GM12864 (cell line): ENCODE measurements at places on chromosomes 11 and 22.
A peak's percentile ranks its signal among the peaks of the same experiment; 100 is the strongest.

- no peak for DNase-seq
Measured at GRCh38 chr22:30826670-30827355, 132.1 kb downstream of the OSBP2 start.

GRCh38 chr22:44411226-44412135, 86.6 kb downstream of the RTL6 start:
- DNase-seq, result no peak

DNA sequence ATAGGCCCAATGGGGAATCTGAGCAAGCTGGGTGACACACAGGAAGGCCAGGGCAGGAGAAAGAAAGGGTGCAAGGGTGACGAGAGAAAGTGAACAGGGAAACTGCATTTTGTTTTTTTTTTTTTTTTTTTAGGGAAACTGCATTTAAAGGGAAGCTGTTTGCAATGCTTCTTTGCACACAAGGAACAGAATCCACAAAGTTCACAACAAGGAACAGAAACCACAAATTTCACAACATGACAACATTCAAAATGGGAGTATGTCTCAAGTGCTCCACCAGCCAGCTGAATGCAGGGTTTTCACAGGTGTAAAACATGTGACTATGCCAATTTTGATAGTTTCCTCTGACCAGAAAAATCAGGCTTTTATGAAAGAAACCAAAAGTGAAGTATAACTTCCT, 6.8 kb upstream of the PLAAT3 start:
- DNase-seq, result no peak

DNA sequence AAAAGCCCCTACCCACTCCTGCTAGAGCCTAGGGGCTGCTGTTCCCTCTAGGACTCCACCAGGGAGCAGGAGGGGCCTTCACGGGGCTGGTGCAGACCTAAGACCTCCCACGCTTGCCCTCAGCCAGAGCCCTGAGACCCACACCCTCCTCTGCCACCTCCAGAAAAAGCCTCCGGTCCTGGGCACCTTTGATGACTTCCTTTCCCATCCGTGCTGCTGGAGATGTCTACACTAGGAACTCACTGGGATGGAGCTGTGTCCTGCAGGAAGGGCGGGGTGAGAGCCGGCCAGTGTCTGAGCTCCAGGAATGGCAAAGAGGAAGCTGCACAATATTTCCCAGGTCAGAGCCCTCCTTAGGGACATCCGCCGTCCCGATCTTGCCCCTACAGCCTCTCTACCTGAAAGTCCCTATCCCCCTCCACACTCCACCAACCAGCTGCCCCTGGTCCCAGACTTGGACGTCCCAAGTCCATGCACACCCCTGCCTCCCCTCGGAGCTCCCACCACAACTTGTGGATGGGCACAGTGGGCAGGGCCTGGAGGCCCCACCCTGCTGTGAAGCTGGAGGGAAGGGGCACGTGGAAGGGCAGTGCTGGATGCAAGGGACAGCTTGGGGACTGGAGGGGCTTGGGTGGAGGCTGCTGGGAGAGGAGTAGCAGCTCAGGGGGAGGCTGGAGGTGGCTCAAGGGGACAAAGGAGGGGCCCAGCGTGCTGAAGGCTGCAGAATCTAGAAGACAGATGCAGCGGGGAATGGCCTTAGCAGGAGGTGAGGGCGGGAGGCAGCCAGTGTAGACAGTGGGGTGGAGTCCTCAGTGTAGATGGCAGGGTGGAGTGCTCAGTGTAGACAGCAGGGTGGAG, 13.5 kb upstream of the LRP5 start:
- no peak for DNase-seq

DNA sequence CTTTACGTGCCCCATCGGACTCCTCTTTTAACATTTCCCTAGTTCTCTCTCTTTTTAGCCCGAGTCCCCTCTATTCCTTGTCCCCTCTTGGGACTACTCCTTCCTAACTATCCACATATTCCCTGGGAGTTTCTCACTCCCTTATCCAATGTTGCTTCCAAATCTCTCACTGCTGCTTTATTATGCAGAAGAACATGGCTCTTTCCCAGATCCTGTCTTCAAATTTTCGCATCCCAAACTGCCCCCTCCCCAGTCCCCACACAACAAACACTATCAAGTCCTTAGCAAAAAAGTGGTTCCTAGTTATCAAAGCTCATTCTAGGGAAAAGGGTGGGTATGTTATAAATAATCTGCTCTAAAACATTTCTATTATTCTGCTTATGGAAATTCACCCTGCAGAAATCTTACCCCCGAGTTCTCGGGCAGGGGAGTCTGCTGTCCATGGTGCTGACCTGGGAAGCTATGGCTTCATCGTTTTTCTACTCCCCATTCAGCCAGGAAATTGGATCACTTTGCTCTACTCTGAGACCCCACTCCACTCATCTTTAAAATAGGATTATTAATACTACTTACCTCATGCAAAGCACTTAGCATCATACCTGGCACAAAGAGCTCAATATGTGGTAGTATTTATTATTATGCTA, 393.5 kb downstream of the BUD13 start:
- DNase-seq, result no peak

- DNase-seq, result no peak
Measured at GRCh38 chr11:3226846-3227567, 5.2 kb downstream of the MRGPRE start.

DNA sequence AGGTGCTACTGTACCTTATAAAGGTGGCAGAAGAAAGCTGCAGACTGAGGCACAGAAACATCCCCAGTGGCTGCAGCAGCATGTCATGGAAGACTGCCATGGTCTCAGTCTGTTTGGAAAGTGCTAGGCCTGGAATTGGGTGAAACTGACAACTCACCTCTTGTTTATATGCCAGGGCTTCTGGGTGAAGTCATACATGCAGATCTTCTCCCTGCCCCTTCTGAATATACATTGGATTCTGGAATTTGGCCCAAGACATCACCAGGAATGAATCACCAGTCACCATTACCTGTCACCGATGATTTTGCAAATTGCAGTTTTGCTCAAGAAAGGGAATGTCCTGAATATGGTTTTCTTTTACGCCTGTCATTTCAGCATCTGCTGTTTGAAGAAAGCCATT, at the start of gene PLET1:
Gene PLET1 (minus strand): TSS at position 371 of the 400 bp plus-strand sequence. CDS start 271 bp downstream, at position 100.
- DNase-seq, result no peak

DNA sequence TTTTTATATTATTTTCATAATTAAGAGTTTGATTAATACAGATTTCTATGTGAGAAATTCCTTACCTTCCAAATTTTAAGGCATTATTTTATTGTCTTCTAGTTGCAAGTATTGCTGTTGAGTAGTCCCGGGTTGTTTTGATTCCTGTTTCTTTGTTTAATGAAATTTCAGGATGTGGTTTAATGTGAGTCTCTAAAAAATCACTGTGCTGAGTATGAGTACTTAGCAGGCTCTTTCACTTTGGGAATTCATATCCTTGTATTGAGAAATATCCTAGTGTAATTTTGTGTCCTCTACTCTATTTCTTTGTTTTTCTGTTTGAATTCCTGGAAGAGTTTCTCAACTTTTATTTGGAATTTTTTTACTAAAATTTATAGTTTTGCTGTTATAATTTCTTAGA, 113.2 kb downstream of the TMEM135 start:
- DNase-seq, result no peak

DNA sequence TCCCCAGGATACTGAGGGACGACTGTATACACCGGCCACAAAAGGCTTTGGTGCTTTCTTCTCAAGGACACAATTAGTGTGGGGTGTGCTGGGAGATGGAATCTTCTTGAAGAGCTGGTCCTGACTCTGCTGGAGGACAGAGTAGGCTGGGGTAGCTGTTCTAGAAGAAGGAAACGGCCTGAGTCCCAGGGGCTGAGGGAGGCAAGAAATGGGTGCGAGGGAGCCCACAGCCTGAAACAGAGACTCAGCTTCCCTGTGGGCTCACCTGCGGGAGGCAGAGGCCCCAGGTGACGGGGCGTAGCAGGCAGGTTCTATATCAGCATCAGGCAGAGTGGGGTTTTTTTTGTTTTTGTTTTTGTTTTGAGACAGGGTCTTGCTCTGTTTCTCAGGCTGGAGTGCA, 36.6 kb downstream of the PARVG start:
- no peak for DNase-seq

GRCh38 chr11:112625814-112626213, 335.4 kb upstream of the NCAM1 start:
- DNase-seq, result no peak

GRCh38 chr11:33893711-33894397, 2.0 kb upstream of the LMO2 start:
- peak; percentile 93 for DNase-seq

GRCh38 chr11:96317571-96317970, 25.4 kb downstream of the MAML2 start:
- DNase-seq, result no peak

- no peak for DNase-seq
Measured at GRCh38 chr22:17260298-17260697, 41.1 kb upstream of the ADA2 start.

GRCh38 chr22:36212901-36213300, 11.3 kb upstream of the APOL4 start:
- no peak for DNase-seq

DNA sequence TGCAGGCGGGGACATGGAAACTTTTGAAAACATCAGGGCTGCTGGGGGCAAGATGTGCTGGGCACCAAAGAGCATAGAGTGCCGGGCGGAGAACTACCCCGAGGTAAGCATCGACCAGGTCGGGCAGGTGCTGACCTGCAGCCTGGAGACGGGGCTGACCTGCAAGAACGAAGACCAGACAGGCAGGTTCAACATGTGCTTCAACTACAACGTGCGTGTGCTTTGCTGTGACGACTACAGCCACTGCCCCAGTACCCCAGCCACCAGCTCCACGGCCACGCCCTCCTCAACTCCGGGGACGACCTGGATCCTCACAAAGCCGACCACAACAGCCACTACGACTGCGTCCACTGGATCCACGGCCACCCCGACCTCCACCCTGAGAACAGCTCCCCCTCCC, 19.4 kb downstream of the MUC5B start:
- DNase-seq, result no peak

GRCh38 chr11:69923641-69924307, 104.6 kb upstream of the FGF3 start:
- DNase-seq, result no peak

GRCh38 chr11:2205214-2205720, 33.7 kb upstream of the TH start:
- DNase-seq, result no peak

GRCh38 chr11:67117672-67118180, 1.3 kb upstream of the KDM2A start:
- DNase-seq, result no peak

DNA sequence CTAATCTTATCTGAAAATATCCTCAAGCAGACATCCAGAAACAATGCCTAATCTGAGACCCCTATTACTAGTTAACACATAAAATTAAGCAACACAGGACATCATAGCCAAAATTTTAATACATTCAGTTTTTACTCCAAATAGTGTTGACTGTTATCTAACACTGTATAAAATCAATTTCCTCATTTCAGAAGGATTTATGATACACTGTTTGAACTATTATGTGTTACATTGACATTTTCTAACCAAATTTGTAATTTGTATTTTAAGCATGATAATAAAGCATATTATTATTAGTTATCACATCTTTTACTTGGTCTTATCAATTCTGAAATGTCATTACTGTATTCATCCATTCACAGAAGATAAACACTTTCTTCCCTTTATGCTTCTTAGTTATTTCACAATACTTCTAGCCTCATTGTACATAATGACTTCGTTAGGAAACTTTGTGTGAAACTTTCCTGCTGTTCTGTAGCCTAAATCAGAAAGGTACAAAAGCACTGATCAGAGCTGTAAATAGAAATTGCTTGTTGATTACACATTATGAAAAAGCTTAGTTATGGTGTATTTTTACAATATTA, 1248.9 kb downstream of the JRKL start:
- DNase-seq, result no peak

DNA sequence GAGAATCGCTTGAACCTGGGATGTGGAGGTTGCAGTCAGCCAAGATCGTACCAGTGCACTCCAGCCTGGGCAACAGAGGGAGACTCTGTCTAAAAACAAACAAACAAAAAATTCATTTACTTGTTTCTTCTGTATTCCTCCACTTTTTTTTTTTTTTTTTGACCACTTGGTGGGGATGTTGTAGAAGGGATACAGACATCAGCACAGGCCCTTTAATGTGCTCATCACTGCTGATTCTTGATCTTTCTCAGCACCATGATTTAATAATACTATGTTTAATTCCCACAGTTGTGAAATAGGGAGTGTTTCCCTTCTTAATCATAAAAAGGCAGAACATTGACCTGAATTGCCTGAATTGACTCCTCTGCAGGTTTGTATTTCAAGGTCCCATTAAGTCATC, 4.5 kb downstream of the TTC9C start:
- no peak for DNase-seq

GRCh38 chr11:130773244-130773820, 142.9 kb downstream of the SNX19 start:
- no peak for DNase-seq

DNA sequence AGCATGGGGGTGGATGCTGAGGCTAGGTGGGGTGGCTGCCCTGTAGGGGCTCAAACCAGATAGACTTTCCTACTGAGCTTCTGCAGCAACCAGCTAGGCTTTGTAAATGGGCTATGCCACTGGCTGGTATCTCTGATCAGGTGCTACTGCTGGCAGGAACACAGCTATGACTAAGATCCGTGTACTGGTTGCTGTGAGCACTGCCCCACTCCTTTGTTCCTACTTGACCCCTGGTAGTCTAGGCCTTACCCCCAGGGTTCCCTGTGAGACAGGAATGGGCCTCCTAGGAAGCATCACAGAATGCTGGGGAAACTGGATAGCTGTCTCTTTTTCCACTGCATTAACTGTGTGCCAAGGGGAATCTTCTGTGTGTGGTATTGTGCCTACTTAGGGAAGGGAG, 58.4 kb upstream of the GAB2 start:
- no peak for DNase-seq

DNA sequence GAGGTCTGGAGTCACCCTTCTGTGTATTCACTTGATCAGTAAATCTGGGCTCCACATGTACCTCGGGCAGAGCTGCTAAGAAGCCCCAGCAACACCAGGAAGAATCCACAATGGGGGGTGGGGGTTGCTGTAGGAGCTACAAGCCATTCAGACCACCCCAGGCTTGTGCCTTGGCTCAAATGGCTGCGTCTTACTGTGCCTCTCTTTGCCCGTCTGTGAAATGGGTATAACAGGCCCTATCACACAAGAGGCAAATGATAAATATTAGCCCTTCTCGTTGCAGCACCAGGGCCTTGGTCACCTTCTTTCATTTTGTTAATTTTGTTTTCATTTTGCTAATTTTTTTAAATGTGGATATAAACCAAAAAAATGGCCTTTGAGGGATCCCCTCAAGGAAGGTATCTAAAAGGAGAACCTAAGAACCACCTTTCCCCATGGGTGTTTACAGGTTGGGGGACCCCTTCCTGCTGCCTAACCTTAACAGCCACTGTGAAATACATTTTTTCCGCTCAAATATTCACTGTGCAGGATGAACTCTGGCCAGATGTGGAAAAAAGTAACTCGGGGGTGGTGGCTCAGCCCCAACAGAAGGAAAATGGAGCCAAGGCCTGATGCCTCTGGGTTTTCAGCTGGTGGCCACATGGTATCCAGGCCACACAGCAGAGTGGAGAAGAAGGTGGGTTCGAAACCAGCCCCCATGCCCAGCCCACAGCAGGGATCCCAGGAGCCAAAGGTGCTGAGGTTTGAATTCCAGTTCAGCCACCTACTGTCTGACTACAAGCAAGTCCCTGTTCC, 284.0 kb downstream of the MN1 start:
- no peak for DNase-seq

- no peak for DNase-seq
Measured at GRCh38 chr11:74212533-74212932, 41.4 kb downstream of the PPME1 start.
